ENCODE measurements at places on chromosomes 12 and 14.

DNA sequence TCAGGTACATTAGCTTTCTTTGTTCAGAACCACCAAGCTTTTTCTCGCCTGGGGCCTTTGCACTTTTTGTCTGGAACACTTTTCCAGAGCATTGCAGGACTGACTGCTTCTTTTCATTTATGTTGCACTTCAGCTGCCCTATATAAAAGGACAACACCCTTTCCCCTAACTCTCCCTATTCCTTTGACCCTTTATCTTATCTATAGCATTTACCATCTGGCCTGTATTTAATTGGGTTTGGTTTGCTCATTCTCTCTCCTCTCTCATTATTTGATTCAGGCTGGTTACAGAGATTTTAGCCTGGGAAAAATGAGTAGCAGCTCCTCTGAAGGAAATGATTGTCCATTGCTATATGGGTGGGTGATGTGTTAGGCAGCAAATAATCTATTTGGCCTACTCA, 165.4 kb downstream of the KICS2 start:
- no peak for DNase-seq

GRCh38 chr12:22360774-22361173, 26.3 kb upstream of the ST8SIA1 start:
- no peak for DNase-seq

- DNase-seq = no peak
These were observed at the start of gene FOXN4 for GRCh38 chr12:109308534-109309380. Gene FOXN4, minus strand, starts transcription at chr12:109309284. Its CDS starts 963 bp downstream, at chr12:109308321.

GRCh38 chr14:93023039-93023438, 92.7 kb downstream of the ITPK1 start:
- no peak for DNase-seq
